EH (cell line): ENCODE measurements at places on chromosomes 16 and 17.

- DNase-seq = peak; percentile 92
Measured at GRCh38 chr16:65044873-65045272, 77.0 kb downstream of the CDH11 start.

DNA sequence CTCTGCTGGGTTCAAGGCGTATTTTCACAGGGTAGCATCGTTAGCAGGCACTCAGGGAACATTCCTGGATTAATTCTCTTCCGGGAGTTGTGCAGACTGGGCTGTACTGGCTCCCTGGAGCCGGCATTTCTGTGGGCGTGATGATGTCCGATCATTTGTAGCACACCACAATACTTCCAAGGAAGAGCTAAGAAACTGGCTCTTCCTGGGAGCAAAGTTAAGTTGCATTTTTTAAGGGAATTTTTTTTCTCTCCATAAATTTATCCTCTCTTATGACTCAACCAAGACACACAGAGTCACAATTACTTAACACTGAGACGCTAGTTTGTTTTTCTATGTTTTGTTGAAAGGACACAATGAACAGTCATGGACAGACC, 211.6 kb upstream of the FOXF1 start:
- DNase-seq = peak; percentile 82

GRCh38 chr16:62130101-62130500, 93.9 kb upstream of the CDH8 start:
- no peak for DNase-seq

DNA sequence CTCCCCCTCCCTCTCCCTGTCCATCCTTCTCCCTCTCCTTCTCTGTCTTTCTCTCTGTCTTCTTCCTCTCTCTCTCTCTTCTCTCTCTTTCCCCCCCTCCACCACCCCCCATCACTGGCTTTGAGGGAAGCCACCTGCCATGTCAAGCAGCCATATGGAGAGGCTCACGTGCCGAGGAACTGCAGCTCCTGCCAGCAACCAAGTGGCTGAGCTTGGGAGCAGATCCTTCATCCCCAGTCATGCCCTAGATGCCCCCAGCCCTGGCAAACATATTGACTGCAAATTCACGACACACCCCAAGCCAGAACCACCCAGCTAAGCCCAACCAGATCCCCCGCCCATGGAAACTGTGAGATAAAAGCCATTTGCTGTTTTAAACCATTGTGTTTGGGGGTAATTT, 40.9 kb upstream of the RBFOX3 start:
- DNase-seq = no peak

GRCh38 chr17:77501101-77501566, 360.4 kb downstream of the SEC14L1 start:
- peak; percentile 27 for DNase-seq

DNA sequence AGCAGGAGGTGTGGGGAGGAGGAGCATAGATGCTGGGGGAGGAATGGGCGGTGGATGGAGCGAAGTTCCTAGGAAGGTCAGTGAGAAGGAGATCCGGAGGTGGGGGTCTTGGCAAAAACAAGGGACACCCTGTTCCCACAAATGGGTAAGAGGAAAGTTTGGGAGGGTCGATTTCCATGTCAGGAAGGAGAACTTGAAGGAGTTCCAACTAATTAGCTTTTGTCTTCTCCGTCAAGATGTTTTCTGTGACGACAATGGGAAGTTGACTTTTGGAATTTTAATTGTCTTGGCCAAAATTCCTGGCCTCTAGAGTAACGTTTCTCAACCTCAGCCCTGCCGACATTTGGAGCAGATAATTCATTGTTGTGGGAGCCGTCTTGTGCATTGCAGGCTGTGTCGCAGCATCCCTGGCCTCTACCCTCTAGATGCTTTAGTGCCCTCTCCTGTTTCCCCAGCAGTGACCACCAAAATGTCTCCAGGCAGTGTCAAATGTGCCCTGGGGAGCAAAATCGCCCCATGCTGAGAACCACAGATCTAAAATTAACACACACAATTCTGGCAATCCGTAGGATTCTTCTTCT, 97.1 kb downstream of the PITPNC1 start:
- DNase-seq = peak; percentile 95

DNA sequence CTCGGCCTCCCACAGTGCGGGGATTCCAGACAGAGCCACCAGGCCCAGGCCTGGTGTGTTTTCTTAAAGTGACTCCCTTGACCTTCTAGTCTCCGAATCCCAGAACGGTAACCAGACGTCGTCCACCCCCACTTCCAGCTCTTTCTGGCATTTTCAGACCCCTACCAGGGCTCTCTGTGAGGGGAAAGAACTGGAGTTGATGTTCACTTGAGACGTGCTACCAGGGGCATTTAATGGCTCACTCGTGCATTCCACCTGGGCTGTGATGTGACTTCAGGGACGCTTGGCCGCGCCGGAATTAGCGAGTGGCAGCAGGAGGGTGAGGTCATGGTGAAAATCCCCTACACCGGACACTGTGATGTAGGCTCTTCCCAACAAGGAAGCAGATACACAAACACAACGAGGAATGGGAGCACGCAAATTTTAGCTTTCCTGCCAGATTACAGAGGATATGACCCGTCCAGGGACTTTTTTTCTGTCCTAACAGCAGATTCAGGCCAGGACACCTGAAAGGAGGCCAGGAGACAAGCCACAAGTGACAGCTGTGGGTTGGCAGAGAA, 1.1 kb upstream of the GNA13 start:
- DNase-seq = no peak

DNA sequence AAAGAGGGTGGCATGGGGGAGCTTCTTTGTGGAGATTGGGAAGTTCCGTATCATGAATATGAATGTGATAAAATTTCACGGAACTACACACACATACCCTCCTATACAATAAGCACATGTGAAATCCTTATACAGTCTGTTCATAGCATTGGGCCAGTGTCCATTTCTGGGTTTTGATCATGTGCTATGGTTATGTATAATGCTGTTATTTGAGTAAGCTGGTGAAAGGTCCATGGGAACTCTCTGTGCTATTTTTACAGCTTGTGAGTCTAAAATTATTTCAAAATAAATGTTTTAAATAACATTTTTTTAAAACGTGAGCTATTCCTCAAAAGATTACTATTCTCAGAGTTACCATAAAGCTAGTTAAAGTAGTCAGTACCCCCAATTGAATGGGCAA, 205.2 kb upstream of the CACNG5 start:
- DNase-seq = no peak

GRCh38 chr16:969508-970385, 1.0 kb downstream of the LMF1 start:
- peak; percentile 48 for DNase-seq

- DNase-seq = peak; percentile 69
Measured at GRCh38 chr17:27455914-27456680, at the start of gene KSR1. KSR1 (plus strand) TSS chr17:27456448; CDS start chr17:27456644, 196 bp downstream.

DNA sequence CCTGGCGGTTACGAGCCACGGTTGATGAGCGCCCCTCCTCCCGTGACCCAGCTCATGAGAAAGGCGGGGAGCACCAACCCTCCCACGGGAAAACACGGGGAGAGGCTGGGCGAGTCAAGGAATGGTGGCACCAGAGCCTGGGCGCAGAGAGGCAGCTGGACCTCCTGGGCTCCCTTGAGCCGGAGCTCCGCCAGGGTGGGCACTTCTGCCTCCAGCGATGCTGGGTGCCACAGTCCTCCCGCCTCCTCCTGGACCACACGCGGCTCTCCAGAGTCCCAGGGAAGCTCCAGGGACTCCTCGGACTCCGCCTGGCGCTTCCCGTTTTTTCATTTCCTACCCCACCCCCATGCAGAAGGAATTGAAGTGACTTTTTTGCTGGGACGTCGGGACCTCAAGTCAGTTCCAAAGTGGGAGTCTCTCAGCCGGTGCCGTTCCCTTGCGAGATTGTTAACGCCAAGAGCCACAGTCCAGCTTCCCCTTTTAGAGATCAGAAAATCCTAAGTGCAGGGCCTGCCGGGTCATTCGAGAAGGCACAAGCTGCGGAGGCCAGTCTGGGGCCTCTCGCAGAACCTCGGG, 6.6 kb upstream of the CBX8 start:
- DNase-seq = no peak

GRCh38 chr17:59165933-59166342, 10.4 kb downstream of the PRR11 start:
- peak; percentile 67 for DNase-seq

- DNase-seq = peak; percentile 57
Measured at GRCh38 chr17:4304417-4305027, 40.7 kb upstream of the ANKFY1 start.

DNA sequence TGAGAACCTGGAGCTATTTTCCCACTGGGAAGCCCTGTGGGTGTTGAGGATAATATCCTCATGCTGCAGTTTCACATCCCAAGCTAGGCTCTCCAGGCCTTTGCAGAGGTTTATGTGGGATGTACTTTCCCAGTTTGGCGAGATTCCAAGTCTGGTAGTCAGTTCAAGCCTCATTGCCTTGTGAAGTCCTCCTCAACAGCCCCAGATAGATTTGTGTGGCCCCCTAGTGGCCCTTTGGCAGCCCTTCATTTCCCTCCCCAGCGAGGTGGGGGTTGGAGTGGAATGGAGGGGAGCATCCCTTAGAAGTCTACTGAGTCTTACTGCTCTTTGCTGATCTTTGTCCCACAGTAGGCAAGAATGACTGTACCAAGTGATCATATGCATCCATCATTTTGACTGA, 137.9 kb downstream of the CDH11 start:
- DNase-seq = peak; percentile 90

- DNase-seq = no peak
Measured at GRCh38 chr16:74462361-74462760, 41.1 kb upstream of the CLEC18B start.

DNA sequence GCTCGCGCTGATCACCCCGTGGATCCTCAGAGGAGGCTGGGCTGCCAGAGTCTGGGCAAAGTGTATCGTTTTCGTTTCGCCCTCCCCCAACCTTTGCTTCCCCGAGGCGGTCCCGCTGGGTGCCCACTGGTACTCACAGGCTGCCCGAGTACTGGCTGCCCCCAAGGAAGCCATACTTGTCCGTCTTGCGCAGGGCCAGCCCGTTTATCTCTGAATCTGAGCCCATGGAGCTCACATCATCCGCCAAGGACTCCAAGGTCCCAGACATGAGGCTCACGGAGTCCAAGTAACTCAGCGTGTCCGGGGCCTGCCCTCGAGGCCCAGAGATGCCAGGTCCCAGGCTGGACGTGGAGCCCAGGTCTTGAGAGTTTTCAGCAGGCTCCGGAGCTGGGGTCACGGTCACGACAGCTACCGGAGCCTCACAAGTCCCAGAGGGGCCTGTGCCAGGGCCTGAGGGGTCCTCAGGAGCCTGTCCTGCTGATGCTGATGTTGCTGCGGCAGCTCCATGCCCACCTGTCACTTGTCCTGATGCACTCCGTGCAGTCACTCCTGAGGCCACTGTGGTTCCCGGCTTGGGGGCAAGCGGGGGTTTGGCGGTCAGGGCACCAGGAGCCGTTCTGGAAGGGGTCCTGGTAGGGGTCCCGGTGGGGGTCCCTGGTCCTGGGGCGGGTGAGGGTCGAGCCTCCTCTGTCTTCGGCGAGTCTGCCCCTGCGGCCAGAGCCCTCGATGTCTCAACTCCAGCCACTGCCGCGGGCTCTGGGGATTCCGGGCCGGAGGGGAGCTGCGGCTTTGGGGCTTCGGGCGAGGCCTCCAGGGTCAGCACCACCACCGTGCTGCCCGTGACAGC, 980 bp downstream of the TBC1D10B start:
- DNase-seq = peak; percentile 26

- no peak for DNase-seq
Measured at GRCh38 chr16:89407282-89407924, 83.0 kb downstream of the ANKRD11 start.

- peak; percentile 52 for DNase-seq
Measured at GRCh38 chr17:46964315-46965265, 14.5 kb downstream of the RPRML start.

GRCh38 chr16:86398201-86398600, 112.1 kb upstream of the FOXF1 start:
- DNase-seq = peak; percentile 33

- DNase-seq = no peak
Measured at GRCh38 chr17:867896-868489, 85.8 kb downstream of the MRM3 start.

DNA sequence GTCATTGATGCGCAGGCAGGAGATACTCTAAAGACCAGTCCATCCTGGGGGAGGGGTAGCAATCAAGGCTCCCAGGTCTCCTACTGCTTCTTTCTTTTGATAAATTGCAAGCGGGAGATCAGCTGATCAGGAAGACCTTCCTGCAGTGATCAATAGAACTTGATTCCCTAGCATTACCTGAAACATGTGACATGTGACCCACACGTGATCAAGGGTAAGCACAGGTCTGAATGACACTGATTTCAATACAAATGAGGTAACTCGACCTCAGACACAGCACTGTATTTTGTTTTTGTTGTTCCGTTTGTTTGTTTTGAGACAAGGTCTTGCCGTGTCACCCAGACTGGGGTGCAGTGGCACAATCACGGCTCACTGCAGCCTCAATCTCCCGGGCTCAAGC, 39.6 kb upstream of the MLYCD start:
- no peak for DNase-seq

- DNase-seq = no peak
Measured at GRCh38 chr16:71201556-71201955, 29.0 kb downstream of the HYDIN start.

DNA sequence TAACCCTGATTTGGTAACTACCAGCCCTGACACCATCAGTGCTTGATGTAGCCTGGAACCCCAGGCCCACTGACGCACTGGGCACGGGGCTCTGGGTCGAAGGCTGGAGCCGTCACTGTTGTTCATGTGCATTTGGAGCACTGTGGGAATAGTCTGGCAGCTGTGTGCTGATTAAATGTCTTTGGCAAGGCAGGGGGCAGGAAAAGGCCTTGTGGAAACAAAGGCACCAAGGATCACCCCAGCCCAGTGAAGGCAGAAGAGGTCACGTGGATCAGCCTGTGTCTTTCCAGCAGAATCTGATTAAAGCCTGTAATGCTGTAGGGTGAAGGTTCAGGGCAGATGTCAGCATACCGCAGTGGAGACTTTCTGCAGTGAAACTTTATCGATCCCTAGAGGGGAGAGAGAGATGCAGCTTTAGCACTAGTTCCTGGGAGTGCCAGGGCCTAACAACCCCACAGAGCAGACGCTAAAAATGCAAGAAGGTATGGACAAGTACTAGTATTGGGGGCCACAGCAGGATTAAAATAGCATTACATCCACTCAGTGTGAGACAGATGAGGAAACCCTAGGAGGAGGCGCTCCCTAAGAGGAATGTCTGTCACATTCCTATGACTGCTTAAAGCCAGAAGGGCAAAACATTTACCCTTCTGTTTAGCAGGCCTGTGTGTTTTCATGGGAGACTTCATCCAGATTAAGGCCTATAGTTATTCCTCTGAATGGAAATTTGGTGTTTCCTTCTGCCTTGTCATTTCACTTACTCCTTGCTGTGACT, 9.7 kb downstream of the ZNHIT3 start:
- DNase-seq = peak; percentile 36
